ENCODE measurements at places on chromosomes 11 and 22.

- DNase-seq, result no peak
Observed at GRCh38 chr11:122163053-122163819, 47.2 kb upstream of the BLID start.

GRCh38 chr22:44247346-44247745 is 65.4 kb downstream of the SHISAL1 start:
- no peak for DNase-seq

- DNase-seq, result no peak
Observed at GRCh38 chr11:114416441-114416961, 16.0 kb downstream of the RBM7 start.

DNA sequence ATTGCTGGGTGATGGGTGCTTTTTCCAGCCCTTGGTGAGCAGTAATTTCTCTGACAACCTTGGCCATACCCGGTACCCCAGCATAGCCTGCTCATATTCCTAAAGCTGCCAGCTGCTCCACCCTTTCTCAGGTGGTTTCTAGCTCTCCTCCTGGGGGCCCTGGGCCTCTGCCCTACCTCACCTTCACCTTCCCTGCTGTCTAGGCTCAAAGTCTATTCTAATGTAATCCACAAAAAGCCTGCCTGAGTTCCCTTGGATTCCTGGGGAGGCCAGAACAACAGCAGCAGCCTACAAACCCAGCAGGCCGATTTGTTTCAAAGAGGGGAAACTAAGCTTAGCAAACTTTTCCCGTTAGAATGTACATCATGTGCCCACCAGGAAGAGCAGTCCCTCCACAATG is 117.6 kb downstream of the DSCAML1 start:
- no peak for DNase-seq

- DNase-seq, result no peak
Observed at GRCh38 chr11:115219376-115219775, 284.8 kb downstream of the CADM1 start.
